ENCODE measurements at places on chromosomes 7 and 10. TPM values are rescaled to one million over a fixed set of nuclear protein-coding genes. Genes with fewer than 3 reads are reported as not detected.

GRCh38 chr10:34816501-34817002, 1.5 kb upstream of the PARD3 start:
- peak; percentile 60 for DNase-seq

DNA sequence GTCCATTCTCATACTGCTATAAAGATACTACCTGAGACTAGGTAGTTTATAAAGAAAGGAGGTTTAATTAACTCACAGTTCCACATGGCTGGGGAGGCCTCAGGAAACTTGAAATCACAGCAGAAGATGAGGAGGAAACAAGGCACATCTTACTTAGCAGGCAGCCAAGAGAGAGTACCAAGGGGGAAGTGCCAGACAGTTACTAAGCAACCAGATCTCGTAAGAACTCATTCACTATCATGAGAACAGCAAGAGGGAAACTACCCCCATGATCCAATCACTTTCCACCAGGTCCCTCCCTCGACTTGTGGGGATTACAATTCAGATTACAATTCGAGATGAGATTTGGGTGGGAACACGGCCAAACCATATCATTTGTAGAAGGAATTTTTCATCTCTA, 36.3 kb downstream of the NHLRC2 start:
- DNase-seq = no peak

GRCh38 chr7:126760914-126761577, 491.7 kb downstream of the GRM8 start:
- no peak for DNase-seq

GRCh38 chr10:12844811-12845483, 156.6 kb downstream of the CCDC3 start:
- peak; percentile 63 for DNase-seq

GRCh38 chr7:69864274-69864673, 266.0 kb downstream of the AUTS2 start:
- DNase-seq = peak; percentile 22

GRCh38 chr7:77606562-77606961, 69.5 kb downstream of the PTPN12 start:
- DNase-seq = no peak

- DNase-seq = peak; percentile 22
Measured at GRCh38 chr7:78224923-78225322, 426.4 kb downstream of the PHTF2 start.

DNA sequence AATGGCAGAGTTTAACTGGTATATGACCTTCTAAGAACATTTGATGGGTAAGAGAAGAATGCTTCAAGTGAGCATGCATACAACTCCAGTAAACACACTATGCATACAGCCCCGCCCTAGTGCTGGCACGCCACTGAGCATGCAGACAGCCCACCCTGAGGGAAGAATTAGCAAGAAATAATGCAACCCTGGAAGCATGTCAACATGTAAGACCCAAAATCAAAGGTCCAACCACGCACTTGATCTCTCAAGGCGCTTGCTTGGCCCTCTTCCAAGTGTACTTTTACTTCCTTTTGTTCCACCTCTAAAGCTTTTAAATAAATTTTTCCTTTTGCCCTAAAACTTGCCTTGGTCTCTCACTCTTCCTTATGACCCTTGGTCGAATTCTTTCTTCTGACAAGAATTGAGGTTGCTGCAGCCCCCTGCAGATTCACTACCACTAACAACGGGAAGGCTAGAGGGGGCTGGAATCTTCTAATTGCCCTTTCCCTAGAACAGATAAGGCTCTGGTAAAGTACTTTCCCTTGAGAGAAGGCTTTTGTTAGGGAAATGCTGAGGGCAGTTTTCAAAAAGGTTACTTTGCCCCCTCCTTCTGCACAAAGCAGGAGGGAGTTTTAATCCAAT, 3.4 kb downstream of the FAM24B start:
- DNase-seq = no peak

- peak; percentile 26 for DNase-seq
Measured at GRCh38 chr7:21526007-21526406, 16.8 kb upstream of the DNAH11 start.

DNA sequence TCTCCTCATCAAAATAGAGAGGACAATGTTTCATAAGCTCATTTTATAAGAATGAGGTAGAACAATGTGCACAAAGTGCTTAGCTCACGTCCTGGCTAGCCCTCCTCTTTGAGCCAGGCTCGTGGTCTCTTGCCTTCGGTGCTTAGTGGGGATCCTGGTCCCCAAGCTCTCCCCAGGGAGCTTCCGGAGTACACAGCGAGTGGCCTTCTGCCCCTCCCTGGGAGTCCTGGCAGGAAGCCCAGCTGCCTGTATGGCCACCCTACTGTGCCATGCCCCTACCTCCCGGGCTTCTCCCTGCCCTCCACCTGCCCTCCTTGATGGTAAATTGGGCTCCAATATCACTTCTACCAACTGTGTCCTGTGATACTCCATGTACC, 868 bp downstream of the MYO1G start:
- DNase-seq = no peak

DNA sequence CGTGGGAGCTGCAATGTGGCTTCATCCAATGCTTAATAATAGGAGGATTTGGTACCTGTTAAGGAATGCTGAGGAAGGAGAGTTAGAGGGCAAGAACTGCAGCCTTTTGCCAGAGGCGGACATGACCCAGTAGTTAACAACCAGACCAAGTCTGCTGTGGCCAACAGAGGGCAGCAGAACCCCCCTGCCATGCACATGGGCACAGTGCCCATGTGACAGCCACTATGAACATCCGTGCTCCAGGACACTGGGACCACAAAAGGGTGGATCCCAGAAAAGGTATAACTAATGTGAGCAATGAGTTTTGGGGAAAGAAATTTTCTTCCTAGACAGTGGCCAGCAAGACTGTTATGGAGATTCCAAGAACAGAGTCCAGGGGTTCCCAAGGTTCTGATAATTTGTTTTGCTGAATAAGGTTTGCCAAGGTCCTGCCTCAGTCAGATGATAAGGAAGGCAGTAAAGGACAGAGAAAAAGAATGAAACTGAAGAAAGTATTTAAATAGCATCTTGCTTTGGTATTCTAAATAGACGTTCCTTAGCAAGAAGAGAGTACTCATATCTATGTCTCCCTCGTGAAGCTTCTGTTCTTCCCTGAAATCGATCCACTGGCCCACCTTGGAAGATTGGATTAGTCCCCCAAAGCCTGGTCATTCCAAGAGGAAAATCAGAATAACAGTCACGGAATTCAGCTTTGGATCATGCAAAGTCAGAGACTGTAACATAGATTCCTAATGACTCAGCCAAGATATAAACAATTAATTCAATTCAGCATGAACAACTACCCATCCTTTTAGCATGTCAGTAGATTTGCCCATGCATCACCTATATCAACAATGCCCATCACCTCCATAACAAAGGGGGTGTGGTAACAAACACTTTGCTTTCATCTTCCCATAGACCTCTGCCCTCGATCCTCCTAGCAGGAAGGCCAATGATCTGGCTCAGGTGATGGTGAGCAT, 56.0 kb downstream of the LGI1 start:
- DNase-seq = peak; percentile 68

DNA sequence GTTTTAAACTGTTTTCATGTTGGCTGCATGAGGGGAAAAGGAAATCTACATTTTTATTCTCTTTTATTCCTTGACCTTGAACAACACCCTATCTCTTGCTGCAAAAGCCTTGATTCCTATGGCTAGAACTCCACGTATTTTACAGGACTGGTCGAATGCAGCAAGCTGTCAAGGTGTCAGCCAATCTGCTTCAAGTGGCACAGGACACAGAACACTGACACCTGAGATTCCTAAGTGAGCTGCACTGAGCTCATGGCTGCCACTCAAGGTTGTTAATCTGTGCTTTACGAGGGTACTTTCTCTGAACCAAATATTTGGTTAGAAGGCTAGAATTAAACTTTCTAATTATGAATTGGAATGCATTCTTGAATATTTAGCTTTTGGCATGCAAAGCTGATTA, 349.7 kb upstream of the COBL start:
- DNase-seq = no peak

GRCh38 chr10:43595739-43596298, 10.4 kb upstream of the ZNF485 start:
- peak; percentile 5 for DNase-seq

- peak; percentile 92 for DNase-seq
Measured at GRCh38 chr10:17109475-17110207, 20.0 kb downstream of the CUBN start.

Gene CREB5
- total RNA-seq = 14.8 TPM

Gene PIK3AP1
- total RNA-seq = not detected

Gene NPSR1
- total RNA-seq = not detected

Gene ASIC3
- not detected for total RNA-seq

Gene CALHM1
- not detected for total RNA-seq

Gene LDB3
- under 0.01 TPM for total RNA-seq

Gene BMPER
- 97.3 TPM for total RNA-seq

Gene AP3M1
- 22.4 TPM for total RNA-seq

Gene THSD7A
- total RNA-seq = not detected

Gene CHST3
- 43.3 TPM for total RNA-seq

Gene MCMBP
- 53.7 TPM for total RNA-seq

Data from GM23248 (cell line).